Activated T-cell treated with anti-CD3 and anti-CD28 coated beads, Interleukin-2, amount 50 U/mL, for 24 hours (primary cell): ENCODE measurements at places on chromosomes 7 and 10.

DNA sequence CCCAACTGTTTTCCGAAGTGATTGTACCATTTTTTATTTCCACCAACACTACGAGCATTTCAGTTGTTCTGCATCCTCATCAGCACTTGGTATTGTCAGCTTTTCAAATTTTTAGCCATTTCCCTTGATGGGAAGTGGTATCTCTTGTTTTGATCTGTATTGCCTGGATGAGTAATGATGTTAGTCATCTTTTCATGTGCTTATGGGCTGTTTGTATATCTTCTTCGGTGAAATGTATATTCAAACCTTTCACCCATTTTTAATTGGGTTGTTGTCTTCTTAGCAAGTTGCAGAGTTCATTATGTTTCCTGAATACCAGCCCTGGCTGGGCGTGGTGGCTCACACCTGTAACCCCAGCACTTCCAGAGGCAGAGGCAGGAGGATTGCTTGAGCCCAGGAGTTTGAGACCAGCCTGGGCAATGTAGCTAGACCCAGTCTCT, 22.1 kb downstream of the CLIP2 start:
- no peak for DNase-seq

DNA sequence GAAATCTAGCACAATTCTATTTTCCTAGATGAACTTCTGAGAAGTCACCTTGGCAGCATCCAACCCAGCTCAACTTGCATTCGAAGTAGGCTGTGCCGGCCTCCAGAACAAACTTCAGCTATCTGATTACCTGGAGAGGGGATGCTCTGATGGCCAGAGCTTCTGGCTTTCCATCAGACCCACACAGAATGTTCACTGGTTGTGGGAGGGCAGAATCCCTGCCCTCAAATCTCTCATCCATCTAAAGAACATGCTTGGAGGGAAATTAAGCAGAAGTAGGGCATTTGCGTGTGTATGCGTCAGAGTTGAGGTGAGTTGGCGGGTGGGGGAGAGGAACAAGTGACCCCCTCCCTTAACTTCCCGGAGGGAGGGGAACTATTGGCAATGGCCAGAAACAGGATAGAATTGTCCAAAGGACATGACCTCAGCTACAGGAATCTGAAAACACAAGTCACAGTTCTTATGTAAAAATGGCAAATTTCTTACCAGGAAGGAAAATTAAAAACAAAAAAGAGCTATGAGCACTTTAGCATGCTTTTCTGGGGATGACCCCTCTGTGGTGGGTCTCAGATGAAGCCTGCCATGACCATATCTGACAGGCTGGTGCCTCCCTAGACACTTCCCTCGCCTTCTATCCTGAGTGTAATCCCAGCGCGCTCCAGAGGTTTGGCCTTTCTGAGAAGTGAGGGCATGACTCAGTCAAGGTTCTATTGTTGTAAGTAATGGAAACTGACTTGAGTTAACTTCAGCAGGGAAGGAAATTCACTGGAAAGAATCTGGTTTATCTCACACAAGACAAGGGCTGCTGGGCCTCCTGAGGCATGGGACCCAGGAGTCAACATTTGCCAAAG, 278.8 kb downstream of the RPS24 start:
- DNase-seq = no peak

DNA sequence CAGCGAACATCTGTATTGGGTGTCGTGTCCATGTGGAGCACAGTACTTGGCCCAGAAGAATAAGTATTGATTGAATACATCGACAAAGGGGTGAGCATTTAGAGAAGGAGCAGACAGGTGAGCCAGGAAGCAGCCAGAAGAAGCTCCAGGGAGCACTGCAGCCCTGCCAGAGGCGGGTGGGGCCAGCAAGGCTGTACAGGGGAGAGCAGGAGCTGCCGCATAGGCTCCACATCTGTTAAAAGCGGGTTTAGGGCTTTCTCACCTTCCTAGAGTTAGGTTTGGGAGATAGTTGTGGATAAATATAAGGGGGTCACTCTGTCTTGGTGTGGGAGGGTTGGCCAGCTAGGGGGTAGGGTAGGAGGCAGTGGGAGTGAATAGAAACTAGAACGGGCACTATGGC, 1.3 kb upstream of the CPA1 start:
- DNase-seq = no peak

DNA sequence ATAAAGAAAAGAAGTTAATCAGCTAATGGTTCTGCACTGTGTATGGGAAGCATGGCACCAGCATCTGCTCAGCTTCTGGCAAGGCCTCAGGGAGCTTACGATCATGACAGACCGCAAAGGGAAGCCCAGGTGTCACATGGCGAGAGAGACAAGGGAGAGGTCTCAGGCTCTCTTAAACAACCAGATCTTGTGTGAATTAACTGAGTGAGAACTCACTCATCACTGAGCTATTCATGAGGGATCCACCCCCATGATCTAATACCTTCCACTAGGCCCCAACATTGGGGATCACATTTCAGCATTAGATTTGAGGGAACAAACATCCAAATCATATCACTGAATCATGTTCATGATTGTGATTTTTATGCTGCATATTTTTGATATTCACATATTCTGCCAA, 5.8 kb downstream of the USP54 start:
- no peak for DNase-seq
